Esophagus muscularis mucosa (tissue), 4 donors: ENCODE measurements at places on chromosomes 13 and 19. TPM values are rescaled to one million over a fixed set of nuclear protein-coding genes. Genes with fewer than 3 reads are reported as not detected.

Gene ZNF709
- 2.0 TPM for total RNA-seq

Gene ZNF460
- 75.0 TPM for total RNA-seq

Gene GPR180
- 4.2 TPM for total RNA-seq

Gene DOHH
- 27.6 TPM for total RNA-seq

Gene ZNF682
- total RNA-seq = 3.7 TPM

Gene JUND
- total RNA-seq = 356 TPM

Gene ZNF793
- 7.1 TPM for total RNA-seq

Gene MEIS3
- total RNA-seq = 31.6 TPM

Gene GARIN5A
- 0.52 TPM for total RNA-seq

GRCh38 chr13:33205804-33206221 is 79.7 kb downstream of the STARD13 start:
- peak; percentile 90 for DNase-seq

- no peak for DNase-seq
Measured at GRCh38 chr19:40763963-40764362, 11.4 kb upstream of the MIA start.

GRCh38 chr13:23695711-23696464 is 125.7 kb downstream of the TNFRSF19 start:
- no peak for DNase-seq

DNA sequence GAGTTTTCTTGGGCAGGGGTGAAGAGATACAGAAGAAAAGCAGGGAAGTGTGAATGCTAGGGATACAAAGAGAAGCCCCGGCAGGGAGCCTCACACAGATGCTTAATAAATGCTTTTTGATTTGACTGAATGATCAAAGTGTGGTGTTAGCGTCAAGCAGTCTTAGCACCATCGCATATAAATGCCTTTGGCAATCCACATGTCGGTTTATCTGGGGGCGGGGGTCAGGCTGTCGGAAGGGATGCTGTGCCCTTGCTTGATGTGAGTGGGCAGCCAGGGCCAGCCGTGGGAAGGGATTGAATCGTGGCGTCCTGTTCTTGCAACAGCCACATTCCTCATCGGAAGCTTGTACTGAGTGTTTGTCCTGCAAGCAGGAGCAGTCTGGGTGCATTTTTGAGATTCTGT is 173.1 kb downstream of the LACC1 start:
- DNase-seq = no peak

DNA sequence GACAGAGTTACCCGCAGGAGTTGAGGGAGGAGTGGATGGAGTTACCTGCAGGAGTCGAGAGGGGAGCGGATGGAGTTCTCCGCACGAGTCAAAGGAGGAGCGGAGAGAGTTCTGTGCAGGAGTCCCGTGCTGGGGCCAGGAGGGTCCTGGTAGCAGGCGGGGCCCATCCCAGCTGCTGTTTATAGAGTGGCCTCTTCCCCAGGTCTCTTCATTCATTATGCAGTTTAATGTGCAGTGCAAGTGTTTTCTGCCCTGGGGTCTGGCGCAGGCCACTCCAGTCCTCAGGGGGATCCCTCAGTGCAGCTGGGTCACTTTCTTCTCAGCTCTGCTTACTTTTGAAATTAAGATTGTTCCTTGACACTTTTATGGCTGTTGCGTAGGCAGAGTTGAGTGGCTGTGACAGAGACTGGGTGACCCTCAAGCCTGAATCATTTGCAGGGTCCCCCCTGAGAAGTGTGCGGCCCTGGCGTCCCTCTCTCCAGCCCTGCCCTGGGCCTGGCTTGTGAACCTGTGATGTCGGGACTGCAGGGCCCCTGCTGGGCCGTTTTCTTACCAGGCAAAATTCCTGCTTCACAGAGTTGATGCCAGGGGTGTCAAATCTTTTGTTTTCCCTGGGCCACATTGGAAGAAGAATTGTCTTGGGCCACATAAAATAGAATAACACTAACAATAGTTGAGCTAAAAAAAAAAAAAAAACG is 17.9 kb downstream of the TFDP1 start:
- DNase-seq = no peak

GRCh38 chr13:44015811-44016210 is 136.1 kb downstream of the LACC1 start:
- no peak for DNase-seq

DNA sequence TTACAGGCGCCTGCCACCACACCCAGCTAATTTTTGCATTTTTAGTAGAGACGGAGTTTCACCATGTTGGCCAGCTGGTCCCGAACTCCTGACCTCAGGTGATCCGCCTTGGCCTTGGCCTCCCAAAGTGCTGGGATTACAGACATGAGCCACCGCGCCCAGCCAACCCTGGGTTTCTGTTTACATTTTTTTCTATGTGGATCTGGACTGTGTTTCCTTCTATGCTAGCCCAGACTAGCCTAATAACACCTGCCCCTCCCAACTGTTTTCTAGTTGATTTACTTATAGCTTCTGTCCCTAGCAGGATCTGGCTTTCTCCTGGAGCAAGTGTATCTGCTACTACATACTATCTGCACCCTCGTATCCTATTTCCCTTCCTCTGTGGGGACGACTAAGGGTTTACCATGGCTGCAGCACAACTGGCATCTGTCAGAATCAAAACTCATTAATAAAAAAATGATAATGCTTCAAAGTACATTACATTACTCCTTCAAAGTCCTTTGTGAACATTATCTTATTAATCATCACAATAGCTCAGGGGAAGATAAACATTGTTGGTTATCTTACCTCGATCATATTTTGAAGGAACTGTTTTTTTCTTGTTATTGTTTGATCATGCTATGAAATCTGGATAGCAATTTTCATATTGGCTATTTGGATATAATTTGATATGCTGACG is 228.3 kb downstream of the KLF5 start:
- no peak for DNase-seq

DNA sequence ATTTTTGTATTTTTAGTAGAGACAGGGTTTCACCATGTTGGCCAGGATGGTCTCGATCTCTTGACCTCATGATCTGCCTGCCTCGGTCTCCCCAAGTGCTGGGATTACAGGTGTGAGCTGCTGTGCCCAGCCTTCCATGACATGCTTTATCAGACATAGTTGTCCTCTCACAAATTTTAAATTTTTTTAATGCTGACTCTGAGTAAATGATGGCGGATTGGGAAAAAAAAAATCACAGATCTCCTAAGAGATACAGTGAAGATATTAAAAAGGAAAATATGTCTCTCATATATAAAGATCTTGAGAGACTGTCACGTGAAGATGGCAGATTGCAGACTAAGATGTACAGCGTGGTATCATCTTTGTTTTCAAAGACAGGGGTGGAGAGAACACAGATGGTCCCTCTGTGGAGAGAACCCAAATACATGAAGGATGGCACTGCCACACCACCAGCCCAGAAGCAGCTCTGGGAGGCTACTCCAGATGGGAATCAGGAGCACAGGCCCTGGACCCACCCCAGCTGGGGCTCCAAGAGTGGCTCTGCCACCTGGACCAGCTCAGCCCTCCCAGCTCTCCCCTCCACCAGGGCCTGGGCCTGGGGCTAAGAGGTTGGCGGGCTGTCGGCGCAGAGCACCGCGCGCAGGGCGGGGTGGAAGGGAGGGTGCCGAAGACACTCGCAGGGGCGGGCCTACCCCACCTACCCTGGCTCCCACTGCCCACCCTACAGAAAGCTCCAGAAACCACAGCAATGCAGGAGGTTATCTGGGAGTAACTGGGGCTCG is 20.0 kb upstream of the CCNP start:
- DNase-seq = no peak

- no peak for DNase-seq
Measured at GRCh38 chr13:33730147-33730546, 87.8 kb upstream of the RFC3 start.

DNA sequence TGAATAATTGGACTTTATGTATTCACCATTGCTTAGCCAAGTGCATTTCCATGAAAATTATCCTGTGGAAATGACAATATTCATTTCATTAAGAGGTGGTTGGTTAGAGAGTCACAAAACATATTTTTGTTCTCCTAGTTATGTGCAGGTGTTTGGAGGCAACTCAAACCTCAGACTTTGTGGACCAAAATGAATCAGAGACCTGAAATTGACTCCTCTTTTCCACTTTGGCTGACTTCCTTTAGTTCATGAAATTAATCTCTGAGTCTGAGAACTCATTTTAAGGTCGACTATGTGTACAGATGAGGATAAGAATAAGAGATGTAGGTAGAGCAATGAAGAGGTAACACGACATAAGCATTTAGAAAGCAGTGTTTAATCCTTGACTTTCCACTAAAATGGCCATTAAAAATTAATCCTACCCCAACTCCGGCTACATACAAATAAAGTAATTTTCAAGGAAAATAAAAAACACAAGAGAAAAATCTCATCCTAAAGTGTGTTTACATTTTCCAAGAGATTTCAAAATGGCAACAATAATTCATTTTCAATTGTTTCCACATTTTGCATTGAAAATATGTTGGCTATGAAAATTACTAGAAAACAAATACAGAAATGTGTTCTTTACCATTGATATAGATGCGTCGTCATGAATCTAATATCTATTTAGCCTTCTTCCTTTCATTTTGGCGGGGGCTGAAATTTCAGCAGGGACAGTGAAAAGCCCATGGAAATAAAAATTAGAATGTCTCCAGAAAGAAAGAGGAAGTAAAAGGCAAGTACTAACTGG is 185.4 kb upstream of the CSNK1A1L start:
- DNase-seq = no peak

GRCh38 chr19:15161028-15161984 is 39.5 kb downstream of the NOTCH3 start:
- DNase-seq = no peak

GRCh38 chr13:33279414-33280278 is 5.9 kb downstream of the STARD13 start:
- DNase-seq = no peak

DNA sequence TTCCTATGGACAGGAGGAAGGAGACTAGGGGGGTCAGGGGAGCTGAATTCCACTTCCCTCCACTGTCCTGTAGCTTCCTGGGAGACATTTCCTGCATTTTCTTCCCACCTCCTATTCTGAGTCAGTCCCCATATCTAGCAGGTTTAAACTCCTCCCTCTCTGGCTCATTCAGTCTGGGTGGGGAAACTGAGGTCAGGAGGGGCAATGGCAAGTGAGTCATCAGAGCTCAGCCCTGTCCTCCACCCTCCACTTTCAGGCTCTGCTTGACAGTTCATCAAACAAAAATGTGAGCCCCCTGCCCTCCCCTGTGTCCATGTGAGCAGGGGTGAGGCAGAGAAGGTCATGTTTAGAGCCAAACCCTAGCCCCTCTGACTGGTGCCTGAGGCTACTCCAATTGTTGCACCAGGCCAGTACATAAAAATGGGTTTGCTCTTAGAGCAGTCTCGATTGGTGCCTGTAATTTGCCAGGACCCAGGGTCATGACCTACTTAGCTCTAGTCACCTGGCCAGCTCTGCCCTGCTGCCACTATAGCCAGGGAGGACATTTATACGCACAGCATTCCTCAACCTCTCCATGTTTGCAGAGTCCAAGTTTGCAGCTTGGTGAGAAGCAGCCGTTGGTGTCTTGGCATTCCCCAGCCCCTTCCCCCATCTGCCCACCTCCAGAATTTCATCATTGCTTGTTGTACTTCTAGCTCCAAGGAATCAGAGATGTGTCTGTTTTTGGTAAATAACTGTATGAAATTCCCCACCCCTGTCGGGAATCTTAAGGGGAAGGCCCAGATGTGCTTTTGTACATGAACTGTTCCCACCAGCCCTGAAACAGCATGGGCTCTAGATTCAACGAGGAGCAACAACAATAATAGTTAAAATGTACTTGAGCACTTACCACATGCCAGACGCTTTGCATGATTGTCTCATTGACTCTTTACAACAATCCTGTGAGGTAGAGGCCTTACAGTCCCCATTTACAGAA is 20.7 kb downstream of the SAMD4B start:
- no peak for DNase-seq

GRCh38 chr19:805600-806550 is 8.6 kb downstream of the PTBP1 start:
- no peak for DNase-seq

DNA sequence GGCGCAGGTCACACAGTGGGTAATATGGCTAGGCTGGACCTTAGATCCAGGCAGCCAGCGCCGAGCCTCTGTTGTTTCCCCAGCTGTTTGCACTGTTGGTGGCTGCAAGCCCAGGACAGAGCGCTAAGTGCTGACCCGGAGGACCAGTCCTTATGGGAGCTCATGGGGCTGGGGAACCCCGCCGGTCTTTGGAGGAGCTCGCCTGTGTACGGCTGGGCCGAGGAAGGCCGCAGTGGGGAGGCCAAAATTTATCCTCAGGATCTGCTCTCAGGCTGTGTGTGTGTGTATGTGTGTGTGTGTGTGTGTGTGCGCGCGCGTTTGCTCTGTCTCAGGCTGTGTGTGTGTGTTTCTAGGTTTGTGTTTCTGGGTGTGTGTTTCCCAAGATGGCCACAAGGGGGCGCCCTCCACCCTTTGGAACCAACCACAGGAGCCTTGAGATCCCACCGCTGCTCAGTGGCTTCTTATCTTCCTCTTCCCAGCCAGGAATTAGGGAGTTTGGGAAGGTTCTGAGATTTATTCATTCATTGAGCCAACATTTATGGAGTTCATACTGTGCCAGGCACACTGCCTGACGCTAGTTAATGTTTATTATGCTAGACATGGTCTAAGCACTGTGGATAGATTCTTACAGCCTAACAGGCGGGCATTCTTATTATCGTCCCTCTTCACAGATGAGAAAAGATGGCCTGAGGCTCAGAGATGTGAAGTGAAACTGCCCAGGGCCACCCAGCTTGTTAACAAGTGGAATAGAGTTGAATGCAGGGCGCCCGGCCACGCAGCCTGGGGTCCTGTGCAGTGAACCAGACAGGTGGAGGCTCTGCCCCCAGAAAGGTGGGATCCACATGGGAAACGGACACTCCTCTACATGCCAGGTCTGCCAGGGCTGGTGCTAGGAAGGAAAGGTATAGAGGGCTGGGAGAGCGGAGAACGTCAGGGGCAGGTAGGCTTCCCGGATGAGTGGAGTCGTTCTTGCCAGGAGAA is 13.0 kb downstream of the PGLYRP1 start:
- no peak for DNase-seq

- DNase-seq = no peak
Measured at GRCh38 chr13:101025925-101026324, 351.3 kb upstream of the TMTC4 start.

DNA sequence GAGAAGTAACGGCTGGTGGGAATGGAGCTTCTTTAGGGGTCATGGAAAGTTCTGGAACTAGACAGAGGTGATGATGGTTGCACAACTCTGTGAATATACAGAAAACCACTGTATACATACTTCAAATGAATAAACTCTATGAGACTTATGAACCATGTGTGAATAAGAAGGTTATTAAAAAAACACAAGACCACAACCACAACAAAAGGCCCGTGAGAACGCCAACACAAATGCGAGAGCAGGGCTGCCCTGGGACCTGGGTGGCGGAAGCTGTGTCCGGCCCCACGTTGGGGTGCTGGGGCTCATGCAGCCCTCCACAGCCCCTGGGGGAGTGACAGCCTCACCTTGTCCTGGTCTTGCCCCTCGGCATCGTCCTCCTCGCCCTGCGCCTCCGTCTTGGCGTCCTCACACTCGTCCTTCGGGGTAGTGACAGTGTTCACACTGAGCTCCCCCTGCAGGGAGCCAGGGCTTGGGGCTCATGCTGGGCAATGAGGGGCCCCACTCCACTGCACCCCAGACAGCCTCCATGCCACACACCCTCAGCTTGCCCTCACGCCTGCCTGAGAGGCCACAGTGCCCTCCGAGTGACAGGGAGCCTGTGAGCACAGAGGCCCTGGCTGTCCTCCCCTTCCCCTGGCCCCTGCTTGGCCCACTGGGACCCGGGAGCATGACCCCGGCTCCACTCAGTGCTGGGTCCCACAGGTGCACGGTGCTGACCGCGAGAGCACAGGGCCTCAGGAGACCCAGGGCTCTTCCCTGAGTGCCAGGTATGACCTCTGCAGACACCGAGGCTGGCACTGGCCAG is 16.0 kb downstream of the IZUMO4 start:
- no peak for DNase-seq

GRCh38 chr19:40252395-40252794 is 25.9 kb upstream of the CCNP start:
- no peak for DNase-seq
